ENCODE measurements at places on chromosomes 12 and 14. TPM values are rescaled to one million over a fixed set of nuclear protein-coding genes. Genes with fewer than 3 reads are reported as not detected.
A peak's percentile ranks its signal among the peaks of the same experiment; 100 is the strongest.

The GPR137C gene
- total RNA-seq: 0.88 TPM

- no peak overlapping the region for H3K27ac ChIP-seq
- peaks cover 2% of the 10 kb centered on the region for H3K27me3 ChIP-seq
- DNase-seq: no peak
Measured at GRCh38 chr14:68707482-68707881, 85.4 kb downstream of the ZFP36L1 start.

DNA sequence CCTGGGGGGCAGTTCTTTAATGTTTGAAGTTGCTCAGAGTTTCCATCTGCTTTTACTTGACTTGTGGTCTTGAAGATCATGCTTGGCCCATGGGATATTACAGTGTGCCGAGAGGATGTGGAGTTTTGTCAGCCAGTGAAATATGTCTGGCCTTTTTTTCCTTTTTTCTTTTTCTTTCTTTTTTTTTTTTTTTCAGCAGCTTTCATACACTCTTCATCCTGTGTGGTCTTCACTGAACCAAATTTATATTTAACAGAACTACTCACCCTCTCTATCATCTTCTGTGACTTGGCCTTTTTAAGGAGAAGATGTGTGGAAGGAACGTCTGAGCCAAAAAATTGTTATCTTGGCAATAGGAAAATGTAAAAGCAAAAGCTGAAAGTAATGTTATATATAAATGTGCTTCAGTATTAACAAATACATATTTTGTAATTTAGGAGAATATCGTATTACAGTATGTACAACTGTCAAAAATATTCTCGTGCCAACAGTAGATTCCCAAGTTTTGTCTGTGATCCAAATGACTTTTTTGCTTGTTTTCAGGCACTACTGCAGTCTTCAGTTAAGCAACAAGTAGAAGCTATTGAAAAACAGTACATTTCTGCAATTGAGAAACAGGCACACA is 200.6 kb downstream of the CCDC91 start:
- DNase-seq: no peak
- no peaks in the 10 kb centered on the region for H3K4me1 ChIP-seq
- no peak overlapping the region for H3K4me3 ChIP-seq
- H3K27ac ChIP-seq: no peak overlapping the region
- H3K27me3 ChIP-seq: no peaks in the 10 kb centered on the region

DNA sequence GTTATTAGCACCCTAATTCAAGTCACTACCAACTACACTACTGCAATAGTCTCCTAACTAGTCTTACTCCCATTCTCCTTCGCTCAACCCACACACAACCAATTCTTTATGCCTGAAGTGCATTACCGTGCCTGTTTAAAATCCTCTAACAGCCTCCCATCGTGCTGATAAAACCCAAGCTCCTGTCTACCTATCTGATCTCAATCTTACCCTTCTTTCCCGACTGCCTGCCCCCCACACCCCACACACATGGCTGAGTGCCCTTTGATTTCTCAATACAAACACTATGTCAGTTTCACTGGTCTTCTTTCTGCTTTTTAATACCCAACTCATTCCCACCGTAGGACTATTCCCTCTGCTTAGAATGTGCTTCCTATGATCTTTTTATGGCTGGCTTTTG is 59.9 kb downstream of the SPPL3 start:
- DNase-seq: no peak
- no peaks in the 10 kb centered on the region for H3K27me3 ChIP-seq
- peaks cover 7% of the 10 kb centered on the region for H3K4me1 ChIP-seq
- H3K27ac ChIP-seq: no peak overlapping the region
- peaks cover 3% of the 10 kb centered on the region for H3K36me3 ChIP-seq

GRCh38 chr14:69955855-69956845 is 76.9 kb downstream of the SMOC1 start:
- no peak overlapping the region for H3K4me3 ChIP-seq
- H3K4me1 ChIP-seq: no peaks in the 10 kb centered on the region
- no peak overlapping the region for H3K27ac ChIP-seq
- no peaks in the 10 kb centered on the region for H3K36me3 ChIP-seq
- peaks cover 32% of the 10 kb centered on the region for H3K27me3 ChIP-seq

The ZC2HC1C gene
- 2.0 TPM for total RNA-seq

DNA sequence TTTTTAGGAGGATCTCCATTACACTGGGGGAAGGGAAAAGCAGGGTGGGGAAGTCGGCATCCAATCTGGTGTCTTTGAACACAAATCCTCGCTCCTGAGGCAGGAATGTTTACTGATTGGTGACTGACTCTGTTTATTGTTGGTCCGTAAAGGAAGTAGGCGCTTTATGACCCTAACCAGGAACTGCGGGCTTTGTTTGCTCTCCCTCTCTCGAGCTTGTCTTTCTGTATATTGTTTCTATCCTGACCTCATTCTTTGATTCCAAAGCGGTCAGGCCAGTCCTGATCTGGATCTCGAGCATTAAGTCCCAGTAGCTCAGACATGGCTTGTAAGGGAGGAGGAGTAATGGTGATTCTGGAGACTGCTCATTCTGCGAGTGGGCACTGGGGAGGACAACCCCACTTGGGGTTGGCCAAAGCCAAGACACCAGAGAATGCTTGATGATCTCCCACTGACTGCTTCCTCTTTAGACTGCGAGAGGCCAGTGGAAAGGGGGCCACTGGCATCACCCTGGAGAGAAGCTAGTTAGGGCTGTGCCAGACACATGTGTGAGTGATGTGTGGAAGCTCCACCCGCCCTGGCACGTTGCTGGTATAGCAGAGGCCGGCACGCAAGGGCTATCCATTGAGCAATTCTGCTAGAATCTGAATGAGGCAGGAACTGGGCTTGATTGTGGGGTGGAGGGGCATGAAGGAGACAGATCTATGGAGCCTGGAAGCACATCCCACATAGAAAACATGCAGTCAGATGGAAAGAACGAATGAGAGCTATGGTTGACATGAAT is 194.6 kb downstream of the PAX9 start:
- no peaks in the 10 kb centered on the region for H3K36me3 ChIP-seq
- no peak overlapping the region for H3K27ac ChIP-seq
- H3K4me1 ChIP-seq: no peaks in the 10 kb centered on the region
- H3K4me3 ChIP-seq: no peak overlapping the region
- DNase-seq: no peak

GRCh38 chr12:47782372-47782770 is 9.3 kb downstream of the SLC48A1 start:
- no peak overlapping the region for H3K4me3 ChIP-seq
- no peaks in the 10 kb centered on the region for H3K27me3 ChIP-seq
- DNase-seq: no peak
- peak overlapping the region; percentile 60 for H3K27ac ChIP-seq
- H3K36me3 ChIP-seq: peaks cover 58% of the 10 kb centered on the region

GRCh38 chr12:120257041-120257821 is 8.3 kb downstream of the PXN start:
- no peak for DNase-seq
- H3K4me3 ChIP-seq: no peak overlapping the region
- H3K27ac ChIP-seq: peak overlapping the region; percentile 67
- H3K27me3 ChIP-seq: no peaks in the 10 kb centered on the region

The NAV3 gene
- not detected for total RNA-seq

The SH2B3 gene
- 18.8 TPM for total RNA-seq

The SLC38A4 gene
- not detected for total RNA-seq

The TAS2R50 gene
- total RNA-seq: 0.25 TPM

The NID2 gene
- total RNA-seq: 0.15 TPM

The RD3L gene
- total RNA-seq: not detected

- H3K36me3 ChIP-seq: no peaks in the 10 kb centered on the region
- H3K4me3 ChIP-seq: no peak overlapping the region
- H3K27ac ChIP-seq: no peak overlapping the region
Measured at GRCh38 chr14:104624939-104625338, 20.4 kb upstream of the TMEM179 start.

The LRP1 gene
- total RNA-seq: 0.60 TPM

All from activated CD4-positive, alpha-beta memory T cell treated with anti-CD3 and anti-CD28 coated beads, Interleukin-2, amount 10 ng/mL, durations not matched to agents 7 days and 5 days (primary cell).